Left forelimb (tissue), 1 donor: ENCODE measurements at places on chromosomes 1 and 21.

- DNase-seq = no peak
These were observed 421.6 kb upstream of the PBX1 start for GRCh38 chr1:164137273-164137925.

DNA sequence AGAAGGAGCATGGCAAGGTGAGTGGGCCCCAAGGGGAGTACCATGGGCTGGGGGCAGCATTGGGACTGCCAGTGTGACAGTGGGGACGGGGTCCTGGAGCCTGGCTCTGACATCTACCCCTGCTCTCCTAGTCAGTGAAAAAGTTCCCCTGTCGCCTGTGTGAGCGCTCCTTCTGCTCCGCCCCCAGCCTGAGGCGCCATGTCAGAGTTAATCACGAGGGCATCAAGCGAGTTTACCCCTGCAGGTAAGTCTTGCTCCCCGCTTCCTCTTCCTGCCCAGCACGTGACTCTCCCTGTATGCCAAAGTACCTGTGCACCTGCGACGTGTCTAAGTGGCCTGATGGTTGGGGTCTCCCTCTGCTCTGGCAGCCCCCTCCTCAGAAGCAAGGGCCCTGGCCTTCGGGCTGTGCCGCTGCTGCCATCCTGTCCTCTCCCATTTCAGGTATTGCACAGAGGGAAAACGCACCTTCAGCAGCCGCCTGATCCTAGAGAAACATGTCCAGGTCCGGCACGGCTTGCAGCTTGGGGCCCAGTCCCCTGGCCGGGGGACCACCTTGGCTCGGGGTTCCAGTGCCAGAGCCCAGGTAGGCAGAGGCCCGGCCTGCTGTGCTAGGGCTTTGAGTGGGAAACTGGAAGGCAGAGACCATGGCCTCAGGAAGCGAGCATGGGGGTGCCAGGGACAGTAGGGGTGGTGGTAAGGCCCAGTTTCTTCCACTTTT is 8.1 kb downstream of the ZNF687 start:
- DNase-seq = no peak

DNA sequence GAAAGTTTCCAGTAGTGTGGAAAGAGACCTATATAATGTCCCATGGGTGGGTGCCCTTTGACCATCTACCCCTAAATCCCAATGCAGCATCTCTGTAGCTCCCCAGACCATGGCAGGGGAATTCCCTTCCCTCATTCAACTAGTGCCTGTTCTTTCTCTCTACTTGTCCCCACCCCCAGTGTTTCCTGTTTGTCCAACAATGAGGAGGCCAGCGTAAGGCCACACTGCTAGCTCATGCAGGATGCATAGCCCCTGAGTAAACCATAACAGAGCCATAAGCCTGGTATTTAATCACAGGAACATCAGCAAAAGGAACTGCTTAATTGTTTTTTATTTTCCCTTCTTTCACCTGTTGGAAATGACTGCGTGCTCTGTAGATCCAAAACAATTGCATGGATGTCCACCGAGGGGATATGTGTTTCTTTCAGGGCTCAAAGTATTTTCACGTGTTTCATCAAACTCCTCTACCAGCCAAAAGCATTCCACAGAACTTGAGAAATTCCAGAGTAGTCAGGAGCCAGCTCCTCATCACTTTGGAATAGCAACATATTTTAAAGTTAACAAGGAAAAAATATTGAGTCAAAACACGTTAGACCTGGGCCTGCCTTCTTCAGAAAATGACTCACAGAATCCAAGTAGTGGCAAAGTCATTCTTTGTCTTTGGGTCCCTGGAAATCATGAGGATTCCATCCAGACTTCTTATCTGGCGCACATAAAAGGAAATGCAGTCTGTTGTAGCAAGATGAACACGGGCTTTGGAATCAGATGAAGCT is 162.5 kb upstream of the SGIP1 start:
- no peak for DNase-seq

DNA sequence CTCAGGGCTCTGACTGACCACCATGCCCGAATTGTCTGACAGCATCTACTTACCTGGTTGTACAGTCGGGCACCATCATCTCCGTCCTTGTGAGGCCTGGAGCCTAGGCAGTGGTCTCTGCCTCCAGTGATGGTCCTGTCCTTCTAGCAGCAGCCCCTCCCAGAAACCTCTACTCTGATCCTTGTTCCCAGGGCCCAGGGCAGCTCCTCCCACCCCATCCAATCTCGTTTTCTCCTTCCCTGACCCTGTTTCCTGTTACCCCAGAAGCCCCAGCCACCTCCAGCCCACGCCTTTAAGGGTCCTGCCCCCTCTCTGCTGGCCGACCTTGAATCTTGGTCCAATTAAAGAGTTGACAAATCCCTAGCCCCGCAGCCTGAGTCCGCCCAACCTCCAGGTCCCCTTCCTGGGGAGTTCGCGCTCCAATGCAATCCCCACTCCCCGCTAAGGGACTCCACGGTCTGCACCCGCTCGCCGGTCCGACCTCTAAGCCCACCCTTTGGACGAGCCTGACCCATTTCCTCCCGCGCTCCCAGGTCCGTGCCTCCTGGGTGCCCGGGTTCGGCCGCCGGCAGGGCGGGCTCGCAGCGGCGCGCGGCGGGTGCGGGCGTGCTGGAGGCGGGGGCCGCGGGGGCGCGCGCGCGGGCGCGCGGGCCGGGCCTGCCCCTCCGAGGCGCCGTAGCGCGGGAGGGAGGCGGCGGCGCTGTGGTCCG is at the start of gene B4GALT2:
Gene B4GALT2 (plus strand): TSS at position 660 of the 710 bp plus-strand sequence. CDS start 1,951 bp downstream, outside the sequence.
- no peak for DNase-seq

DNA sequence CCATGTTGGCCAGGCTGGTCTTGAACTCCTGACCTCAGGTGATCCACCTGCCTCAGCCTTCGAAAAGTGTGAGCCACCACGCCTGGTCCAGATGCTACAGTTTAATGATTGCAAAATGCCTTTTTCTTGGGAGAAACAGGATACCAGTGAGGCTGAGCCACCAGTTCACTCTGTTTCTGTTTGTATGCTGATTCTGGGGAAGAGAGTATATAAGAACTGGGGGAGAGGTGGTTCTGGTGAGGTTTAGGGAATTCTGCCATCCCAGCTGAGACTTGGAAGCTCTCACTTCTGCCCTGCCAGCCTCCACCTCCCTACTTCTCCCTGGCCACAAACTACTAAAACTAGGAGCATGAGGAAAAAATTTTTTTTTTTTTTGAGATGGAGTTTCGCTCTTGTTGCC is 8.1 kb upstream of the PMF1 start:
- no peak for DNase-seq

DNA sequence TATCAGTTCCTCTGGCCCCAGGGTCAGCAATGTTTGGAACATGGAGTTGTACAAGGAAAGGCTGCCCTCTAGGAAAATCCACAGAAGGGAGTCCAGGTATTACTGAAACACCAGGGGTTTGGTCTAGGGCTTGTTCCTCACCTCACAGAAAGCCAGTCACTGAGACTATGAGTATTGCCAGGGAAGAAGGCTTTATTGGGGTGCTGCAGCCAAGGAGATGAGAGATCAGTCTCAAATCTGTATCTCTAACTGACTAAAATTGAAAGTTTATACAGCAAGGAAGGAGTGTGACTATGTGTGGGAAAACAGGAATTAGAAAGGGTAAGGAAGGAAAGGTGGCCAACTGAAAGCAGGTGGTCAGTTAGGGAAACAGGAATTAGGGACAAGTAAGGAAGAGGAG is 172.3 kb downstream of the LYPLAL1 start:
- no peak for DNase-seq

GRCh38 chr1:111856411-111857185 is 100.9 kb downstream of the DDX20 start:
- DNase-seq = no peak

DNA sequence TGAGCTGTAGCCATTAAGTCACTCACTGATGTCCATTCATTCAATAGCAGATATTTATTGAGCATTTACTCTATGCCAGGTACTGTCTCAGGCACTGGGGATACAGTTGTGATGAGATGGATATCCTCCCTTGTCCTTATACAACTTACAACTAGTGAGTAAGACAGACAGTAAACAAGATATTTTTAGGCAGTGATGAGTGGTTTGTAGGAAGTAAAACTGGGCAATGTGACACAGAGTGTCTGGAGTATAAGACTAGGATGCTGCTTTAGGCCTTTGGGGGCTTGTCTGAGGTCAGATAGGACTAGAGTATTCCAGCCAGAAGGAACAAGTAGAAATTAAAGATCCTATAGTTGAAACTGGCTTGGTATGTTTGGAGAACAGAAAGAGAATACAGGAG is 41.4 kb downstream of the NOS1AP start:
- no peak for DNase-seq

DNA sequence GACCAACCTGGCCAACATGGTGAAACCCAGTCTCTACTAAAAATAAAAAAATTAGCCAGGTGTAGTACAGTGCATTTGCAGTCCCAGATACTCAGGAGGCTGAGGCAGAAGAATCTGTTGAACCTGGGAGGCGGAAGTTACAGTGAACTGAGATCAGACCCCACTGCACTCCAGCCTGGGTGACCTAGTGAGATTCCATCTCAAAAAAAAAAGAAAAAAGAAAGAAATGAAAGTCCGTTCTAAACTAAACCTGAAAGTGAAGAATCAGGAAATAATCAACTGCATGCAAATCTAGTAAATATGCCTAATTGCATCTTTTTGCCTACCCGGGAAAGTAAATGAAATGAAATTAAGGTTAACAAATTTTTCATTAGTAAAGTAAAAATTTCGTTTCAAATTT is 99.6 kb downstream of the ZZZ3 start:
- DNase-seq = no peak

DNA sequence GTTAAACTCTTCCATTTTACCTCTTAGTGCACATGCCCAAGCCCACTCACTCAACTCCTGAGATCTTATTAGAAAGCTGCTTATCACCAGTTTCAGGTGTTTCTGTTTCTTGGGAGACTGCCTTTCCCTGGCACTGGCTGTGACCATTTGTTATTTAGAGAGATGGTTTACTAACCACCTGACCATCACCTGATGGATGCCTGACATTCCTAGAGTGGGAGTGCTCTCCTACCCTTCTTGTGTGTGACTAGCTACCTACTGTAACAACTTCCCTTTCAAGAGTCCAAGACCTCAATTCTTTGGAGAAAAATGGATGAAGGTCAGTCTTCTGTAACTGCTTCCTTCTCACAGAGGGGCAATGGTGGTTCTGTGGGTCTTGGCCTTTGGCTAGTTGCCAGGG is 755.2 kb upstream of the ADAMTS5 start:
- no peak for DNase-seq

DNA sequence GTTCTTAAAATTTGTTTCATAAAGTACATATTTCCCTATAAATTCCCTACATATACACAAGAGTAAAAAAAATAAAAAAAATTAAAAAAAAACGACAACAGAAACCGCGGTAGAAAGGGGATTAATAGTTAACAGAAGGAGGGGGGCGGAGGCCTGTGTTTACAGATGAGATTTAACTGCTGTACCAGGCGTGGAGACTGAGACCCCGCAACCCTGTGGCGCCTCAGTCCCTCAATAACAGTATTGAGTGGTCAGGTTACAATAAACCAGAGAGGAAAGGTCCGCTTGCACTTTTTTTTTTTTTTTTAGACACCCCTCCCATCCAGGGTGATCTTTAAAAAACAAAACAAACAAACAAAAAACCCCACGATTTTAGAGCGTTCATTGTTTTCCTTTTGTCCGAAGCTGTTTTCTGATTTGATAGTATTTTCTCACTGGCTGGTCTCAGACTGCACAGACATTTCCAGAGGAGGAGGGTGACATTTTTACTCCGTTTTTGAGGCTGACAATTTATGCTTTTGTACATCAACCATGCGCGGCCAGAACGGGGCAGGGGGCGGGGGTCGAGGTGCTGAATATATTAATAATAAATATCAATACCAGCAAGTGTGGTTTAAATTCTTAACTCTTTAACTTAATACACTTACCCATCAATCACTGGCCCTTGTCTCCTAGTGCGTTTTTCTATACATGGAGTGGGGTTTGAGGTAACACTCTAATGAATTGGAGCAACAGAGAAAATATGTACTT is 1223.9 kb downstream of the BRINP3 start:
- no peak for DNase-seq

DNA sequence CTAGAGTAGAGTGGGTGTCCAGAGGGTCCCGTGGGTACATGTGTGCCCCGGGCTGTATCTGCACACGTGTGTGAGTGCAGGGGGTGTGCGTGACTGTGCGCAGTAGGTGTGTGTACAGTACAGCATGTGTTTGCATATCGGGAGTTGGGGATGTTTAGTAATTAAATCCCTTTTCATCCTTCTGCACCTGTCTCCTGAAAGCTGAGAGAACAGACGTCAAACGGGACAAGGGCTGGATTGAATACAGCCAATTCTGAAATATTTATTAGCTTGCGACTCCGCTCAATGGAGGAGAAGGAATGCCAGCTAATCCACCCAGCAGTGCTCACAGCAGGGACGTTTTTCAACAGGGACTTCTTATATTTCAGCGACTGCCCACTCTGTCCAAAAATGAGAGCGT is 44.7 kb upstream of the CASZ1 start:
- DNase-seq = no peak

- no peak for DNase-seq
These were observed 519.2 kb upstream of the ZP4 start for GRCh38 chr1:238409932-238410331.
